ENCODE measurements at places on chromosomes 4 and X.

DNA sequence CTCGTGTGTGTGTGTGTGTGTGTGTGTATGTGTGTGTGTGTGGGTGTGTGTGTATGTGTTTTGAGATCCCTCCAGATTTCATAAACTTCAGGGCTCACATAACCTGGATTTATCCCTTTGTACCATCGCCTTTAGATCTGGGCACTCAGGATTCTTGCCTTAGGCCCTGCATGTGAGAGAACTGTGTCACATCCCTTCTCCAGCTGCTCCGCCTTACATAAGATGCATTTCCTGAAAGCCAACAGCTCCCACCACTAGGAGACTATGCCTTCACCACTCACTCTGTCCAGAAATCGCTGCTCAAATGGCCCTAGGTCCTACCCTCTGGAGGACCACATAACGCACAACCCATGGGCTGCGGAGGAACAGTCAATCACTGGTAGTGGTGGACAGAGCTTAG is 348.8 kb downstream of the CCSER1 start:
- DNase-seq: no peak

DNA sequence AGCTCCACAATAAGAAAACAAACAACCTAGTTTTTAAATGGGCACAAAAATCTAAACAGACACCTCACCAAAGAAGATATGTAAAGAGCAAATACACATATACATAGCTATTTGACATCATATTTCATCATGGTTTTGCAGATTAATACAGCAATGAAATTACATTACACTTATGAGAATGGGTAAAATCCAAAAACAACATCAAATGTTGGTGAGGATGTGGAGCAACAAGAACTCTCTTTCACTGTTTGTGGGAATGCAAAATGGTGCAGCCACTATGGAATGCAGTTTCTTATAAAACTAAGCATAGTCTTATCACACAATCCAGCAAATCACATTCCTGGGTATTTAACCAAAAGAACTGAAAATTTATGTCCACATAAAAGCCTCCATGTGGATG is 25.0 kb downstream of the TLR6 start:
- no peak for DNase-seq

GRCh38 chr4:143375326-143376073 is 38.8 kb downstream of the GAB1 start:
- DNase-seq: peak; percentile 22

DNA sequence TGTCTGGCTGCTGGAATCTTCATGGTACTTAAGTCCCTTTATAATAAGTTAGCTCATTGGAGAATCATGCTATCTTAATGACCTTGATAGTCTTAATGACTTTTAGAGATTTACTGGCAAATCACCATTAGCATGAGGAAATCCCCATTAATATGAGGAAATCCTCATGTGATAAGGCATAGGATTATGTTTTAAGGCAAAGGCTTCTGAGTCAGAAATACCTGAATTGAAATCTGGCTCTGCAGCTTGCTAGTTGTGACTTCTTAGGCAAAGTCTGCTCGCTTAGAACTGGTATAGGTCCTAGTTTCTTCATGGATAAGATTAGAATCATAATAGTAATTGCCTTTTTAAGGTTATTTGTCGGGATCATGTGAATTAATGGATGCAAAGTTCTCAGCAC is 190.2 kb upstream of the BANK1 start:
- DNase-seq: no peak

DNA sequence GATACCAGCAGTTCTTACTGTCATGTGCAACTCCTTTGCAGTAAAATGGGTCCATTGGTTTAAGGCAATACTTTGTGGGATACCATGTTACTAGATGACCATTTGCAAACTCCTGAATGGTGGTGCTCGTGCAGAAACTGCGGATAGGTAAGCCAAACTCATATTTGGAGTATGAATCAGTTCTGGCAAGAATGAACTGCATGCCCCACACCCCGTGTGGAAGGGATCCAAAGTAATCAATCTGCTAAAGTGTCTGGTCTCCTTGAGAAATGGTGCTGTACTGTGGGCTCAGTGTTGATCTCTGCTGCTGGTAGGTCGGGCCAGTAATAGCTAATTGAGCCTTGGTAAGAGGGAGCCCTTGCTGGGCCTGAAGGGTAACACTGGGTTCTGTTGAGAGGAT is 4.2 kb upstream of the TAB3 start:
- no peak for DNase-seq

DNA sequence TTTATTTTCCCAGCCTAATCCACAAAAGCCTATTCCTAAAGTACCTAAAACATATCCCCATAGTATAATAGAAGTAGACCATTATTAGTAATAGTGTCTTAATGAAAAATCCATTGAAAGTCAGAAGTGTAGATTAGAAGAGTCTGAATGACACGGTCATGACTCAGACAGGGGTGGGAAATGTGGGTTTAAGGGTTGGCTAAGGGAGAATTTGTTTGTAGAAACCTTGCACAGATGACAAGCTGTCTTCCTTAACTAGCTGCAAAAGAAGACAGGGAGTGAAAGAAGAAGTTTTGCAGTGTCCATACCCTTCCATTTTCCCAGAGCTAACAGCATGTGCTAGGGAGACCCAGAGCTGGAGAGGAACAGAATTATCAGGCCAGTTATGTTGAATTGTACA is 242.7 kb upstream of the ETNPPL start:
- no peak for DNase-seq

DNA sequence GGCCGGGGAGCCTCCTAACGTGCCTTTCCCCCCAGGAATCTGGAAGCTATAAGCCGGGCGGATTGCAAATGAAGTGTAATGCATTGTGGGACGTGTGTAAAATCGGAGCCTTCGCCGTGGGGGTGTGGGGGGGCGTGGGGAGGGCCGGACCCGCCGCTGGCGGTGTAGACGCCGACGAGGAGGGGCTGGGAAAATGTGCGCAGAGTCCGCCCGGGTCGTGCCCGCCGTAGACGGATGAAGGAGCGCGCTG is 1.3 kb downstream of the STOX2 start:
- no peak for DNase-seq

DNA sequence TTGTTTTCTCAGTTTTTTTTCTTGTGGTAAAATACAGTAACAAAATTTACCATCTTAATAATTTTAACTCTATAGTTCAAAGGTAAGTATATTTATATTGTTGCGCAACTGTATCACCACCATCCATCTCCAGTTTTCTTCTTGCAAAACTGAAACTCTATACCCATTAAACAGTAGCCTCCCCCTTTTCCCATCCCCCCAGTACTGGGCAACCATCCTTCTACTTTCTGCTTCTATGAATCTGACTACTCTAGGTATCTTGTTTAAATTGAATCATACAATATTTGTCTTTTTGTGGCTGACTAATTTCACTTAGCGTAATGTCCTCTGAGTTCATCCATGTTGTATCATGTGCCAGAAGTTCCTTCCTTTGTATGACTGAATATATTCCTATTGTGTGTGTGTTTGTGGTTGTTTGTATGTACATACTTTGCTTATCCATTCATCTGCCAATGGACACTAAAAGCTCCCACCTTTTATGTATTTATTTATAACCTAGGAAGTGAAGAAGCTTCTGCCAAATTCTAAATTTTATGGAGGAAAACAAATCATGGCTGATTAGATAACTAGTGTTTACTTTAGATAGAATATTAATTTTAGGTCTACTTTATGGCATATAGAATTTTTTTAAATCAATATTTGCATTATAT is 10.0 kb downstream of the ABHD18 start:
- no peak for DNase-seq

GRCh38 chr4:140254651-140255299 is 100.8 kb upstream of the MAML3 start:
- no peak for DNase-seq

DNA sequence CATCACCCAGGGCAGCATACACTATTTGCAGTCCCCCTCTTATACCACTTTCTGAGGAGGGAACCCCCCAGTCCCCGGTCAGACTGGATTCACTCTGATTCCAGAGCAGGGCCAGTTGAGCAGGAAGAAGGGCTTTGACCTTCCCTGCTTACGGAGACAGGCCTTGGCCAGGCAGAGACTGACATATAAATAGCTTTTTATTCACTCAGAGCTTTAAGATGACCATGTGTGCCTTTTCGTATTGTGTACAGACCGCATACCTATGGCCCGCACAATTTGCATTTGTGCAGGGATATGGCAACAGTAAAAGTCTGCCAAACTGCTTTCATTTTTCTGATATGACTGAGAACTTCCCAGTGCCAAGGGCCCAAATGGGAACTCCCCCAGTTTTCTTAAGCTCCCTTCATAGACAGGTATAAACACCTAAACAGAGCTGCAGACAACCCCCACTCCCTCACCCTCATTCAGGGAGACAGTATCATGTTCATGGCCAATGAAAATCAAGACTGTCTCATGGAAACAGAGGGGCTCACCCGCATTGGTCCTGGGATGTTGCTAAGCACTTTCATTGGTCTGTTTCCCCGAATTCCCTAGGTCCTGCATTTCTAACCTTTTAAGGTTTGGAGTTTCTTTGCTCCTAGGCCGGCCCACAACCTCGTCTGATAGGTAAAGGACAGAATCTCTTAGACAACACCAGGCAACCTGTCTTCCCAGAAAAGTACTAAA is 86.0 kb downstream of the RTL5 start:
- no peak for DNase-seq

DNA sequence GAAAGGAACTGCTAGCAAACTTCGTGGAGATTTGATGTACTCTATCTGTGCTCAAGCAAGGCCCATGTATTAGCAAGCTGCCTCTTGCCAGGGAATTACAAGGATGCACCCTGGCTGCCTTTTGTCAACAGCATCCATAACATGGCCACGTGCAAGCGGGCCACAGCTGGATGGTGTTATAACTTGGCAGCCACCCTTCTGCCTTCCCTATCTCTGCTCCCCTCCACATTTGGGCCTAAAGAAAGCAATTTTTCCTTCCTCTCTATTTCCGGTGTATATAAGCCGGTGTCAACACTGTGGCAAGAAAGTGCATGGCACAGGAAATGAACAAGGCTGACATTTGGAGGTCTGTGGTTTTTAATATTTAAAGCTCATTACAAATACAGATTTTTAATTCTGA is 94.8 kb downstream of the CLNK start:
- DNase-seq: no peak

GRCh38 chr4:151484396-151485102 is 75.6 kb downstream of the FHIP1A start:
- DNase-seq: no peak

GRCh38 chrX:39716401-39716800 is 381.4 kb downstream of the BCOR start:
- no peak for DNase-seq

DNA sequence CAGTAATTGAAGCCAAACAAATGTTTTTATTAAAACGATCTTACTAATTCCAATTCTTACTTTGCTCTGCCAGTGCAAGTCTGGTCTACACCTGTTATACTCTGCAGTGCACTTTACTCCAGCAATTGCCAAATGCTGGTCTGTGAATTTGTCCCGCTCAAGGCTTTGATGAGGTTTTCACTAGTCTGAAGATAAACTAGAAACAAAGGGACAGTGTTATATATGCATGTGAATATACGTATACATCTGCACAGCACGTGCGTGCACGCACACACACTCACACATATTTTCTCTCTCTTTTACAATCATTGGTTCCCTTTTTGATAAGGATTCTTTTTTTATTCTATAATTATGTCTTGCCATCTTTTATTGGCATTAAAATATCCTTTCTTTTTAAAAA is 88.5 kb upstream of the LCORL start:
- DNase-seq: no peak

GRCh38 chrX:88560673-88561330 is 186.2 kb upstream of the CPXCR1 start:
- no peak for DNase-seq

DNA sequence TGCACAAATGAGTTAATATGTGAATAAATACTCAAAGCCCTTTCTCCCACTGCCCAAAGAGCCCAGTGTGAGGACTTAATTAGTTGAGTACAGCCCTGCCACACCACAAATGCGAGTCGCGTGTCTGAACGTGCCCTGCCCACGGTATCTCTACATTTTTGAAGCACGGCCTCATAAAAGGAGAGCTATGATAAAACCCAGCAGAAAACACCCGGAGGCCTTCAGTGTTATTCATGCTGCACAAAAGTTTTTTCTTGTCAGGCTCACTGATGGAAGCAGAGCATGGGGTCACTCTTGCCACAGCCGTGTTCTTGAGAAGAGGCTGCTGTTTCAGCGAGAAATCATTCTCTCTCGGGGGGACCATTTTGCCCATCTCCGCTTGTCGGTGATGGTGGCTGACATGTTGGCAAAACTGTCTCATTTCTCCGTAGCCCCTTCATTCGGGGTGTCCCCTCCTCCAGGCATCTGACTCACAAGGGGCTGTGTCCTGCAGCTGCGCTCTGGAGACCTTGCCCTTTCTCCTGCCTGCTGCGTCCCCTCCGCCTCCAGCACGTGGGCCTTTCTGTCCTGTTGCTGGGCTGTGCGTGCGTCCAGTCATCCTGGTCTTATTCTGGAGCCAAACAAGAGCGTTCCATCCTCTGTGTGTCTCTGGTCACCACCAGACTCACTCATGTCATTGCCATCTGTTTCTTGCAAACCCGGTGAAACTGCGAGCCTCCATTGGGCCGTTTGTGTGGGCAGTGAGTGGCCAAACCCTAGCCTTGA is 88.8 kb downstream of the SORCS2 start:
- DNase-seq: no peak

DNA sequence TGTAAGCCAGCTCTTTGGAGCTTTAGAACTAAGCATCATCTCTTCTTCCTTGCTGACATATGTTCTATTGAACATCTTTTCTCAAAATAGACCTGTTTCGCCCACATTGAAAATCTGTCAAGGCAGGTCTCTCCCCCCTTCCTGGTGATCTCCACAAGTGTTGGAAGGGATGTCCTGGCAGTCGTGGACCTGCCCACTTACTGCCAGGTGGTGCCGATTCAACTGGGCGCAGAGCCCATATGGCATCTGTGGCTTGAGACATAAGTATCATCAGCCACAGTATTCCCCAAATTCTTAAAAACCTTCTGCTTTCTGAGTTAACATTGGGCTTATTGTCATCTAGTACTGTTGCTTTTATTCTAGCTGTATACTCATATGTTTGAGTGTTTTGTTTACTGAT is 969.3 kb upstream of the FTHL17 start:
- no peak for DNase-seq

DNA sequence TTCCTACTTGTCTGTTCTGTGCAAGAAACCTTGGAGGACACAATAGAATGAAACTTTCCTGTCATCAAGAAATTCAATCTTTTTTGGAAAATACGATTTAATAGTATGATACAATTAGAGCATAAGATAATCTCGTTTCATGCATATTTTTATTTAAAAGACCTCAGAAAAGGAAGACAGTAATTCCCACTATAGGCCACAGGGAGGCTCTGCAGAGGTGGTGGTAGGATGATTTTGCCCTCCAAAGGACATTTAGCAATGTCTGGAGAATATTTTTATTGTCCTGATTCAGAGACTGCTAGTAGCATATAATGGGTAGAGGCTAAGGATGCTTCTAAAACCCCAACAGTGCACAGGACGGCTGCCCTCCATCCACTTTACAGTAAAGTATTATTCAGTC is 68.7 kb downstream of the PAK3 start:
- no peak for DNase-seq

- DNase-seq: no peak
Observed at GRCh38 chr4:182325848-182326255, 82.7 kb downstream of the TENM3 start.

- DNase-seq: no peak
Observed at GRCh38 chr4:165612936-165613335, 234.1 kb downstream of the CPE start.

GRCh38 chrX:118566359-118566758 is 70.7 kb downstream of the DOCK11 start:
- DNase-seq: peak; percentile 63

Measured in skin of body (tissue), 3 donors.